NCI-H1694 treated with DMSO at 0.1 percent for 48 hours (cell line): ENCODE measurements at places on chromosomes 16 and 17.

GRCh38 chr16:14344292-14344691 lies 273.2 kb downstream of the MRTFB start:
- no peak for DNase-seq

GRCh38 chr16:3088925-3089716 lies 10.0 kb downstream of the ZSCAN10 start:
- no peak for DNase-seq

GRCh38 chr17:36468903-36469635 lies 17.4 kb upstream of the ZNHIT3 start:
- no peak for DNase-seq

GRCh38 chr16:81880816-81881215 lies 101.7 kb downstream of the PLCG2 start:
- DNase-seq: no peak

- no peak for DNase-seq
Measured at GRCh38 chr17:21278450-21279197, 5.9 kb upstream of the MAP2K3 start.

DNA sequence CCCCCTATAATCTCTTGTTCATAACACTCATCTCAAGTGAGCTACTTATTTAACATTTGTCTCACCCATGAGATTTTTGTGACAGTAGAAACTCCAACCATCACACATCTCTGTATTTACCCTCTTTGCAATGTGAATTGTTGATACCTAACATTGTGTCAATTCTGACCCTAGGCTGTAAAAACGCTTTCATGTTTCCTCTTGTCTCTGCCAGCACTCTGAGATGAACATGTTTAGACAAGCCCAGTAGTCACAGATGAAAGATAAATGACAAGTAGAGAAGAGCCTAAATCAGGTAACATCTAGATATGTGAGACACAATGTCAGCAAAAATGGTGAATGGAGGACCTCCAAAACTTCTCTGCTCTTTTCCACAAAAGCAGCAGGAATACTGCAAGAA lies 1254.5 kb upstream of the GOT2 start:
- no peak for DNase-seq

DNA sequence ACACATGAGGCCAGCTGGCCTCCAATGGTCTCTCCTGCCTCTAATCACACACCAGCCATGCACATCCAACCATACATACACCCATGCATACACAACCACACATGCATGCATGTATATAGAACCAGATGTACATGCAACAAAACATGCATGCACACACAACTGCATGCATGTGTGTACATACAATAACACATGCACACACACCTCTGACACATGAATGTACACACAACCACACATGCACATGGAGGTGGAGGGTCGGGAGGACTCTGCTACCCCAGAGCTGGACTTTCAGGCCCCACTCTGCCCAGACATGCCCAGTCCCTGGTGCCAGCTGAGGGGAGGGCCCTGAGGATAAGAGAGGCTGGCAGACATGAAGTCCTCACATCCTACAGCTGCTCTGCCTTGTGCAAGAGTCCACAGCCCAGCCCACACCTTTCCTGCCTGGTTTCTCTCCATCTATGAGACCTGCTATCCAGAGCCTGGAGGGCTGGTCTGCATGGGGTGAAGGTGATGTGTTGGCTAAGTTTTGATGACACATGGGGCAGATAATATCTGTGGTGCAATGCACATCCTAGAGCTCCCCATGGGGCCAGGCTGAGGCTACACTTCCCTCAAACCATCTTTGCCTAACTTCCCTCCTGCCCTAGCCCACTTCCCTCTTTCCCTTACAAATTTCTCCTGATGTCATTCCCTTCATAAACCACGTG lies 50.9 kb upstream of the SDK2 start:
- DNase-seq: no peak

DNA sequence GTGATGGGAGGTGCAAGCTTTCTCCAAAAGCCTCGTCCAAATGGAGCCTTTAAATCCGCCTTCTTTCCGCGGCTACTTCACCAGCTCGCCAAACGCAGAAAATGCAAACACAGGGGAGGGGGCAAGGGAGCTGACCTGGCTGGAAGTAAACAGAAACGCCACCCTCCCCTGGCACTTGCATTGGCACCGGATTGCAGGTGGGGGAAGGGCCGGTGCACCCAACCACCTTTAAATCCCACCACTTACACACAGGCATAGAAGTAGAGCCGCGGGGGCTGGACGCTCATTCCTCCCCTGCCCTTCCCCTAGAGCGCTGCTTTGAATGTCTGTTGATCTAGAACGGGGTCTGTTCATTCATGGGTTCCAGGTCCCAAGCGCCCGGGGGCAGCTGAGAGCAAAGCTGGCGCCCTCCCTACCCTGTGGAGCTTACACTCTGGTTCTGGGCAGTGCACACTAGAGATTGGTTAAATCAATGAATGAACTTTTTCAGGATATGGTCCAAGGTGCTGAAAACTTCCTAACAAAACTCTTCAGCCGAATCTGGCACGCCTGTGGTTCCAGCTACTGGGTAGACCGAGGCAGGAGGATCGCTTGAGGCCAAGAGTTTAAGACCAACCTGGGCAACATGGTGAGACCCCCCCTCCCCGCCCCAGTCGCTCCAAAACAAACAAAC lies 920 bp upstream of the ZCCHC14 start:
- DNase-seq: no peak

- DNase-seq: no peak
Measured at GRCh38 chr17:81231121-81231645, 7.7 kb downstream of the TEPSIN start.

DNA sequence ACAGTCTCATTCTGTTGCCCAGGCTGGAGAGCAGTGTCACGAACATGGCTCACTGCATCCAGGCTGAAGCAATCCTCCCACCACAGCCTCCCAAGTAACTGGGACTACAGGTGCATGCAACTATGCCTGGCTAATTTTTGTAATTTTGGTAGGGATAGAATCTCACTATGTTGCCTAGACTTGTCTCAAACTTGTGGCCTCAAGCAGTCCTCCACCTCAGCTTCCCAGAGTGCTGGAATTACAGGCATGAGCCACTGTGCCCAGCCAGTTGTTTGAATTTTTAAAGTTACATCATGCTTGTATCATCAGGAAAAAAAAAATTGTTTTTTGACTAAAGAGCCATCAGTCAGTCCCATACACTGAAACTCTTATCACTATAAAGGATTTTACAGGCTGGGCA lies 17.1 kb upstream of the VPS4A start:
- DNase-seq: no peak

GRCh38 chr17:76532072-76532651 lies 5.3 kb downstream of the CYGB start:
- no peak for DNase-seq

DNA sequence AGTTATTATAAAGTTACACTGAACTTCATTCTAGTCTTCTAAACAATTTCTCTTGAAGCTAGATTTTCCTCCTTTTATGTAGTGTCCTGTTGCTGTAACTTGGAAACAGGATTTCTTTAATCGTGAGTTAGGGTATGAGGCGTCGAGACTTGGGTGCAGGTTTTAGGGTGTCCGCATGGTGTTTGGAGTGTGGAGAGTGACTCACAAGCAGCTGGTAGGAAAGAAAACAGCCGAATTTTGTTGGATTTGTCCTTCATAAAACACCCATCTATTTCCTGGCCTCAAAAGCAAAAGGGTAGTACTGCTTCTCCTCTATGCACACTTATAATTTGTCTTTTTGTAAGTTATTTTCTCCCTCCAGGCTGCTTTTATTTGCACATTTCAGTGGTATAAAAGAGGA lies 1.6 kb downstream of the RPTOR start:
- DNase-seq: no peak

DNA sequence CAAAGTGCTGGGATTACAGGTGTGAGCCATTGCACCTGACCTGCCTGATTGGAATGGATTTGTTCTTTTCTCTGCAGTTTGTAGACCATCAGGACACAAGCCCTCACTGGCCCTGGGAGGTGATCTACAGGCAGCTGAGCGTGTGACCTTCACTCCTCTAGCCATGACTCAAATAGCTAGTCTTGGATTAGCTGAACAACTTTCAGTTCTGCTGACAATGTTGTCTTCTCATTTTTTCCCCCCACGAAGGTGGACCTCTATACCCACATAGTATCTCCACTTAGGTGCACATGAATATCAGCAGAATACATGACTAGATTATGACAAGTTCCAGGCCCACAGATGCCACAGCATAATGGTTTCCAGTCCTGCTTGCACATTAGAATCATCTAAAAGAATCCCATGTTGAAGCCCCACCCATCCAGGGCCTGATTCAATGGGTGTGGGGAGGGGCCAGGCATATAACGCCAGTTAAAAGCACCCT lies 36.8 kb downstream of the HS3ST3B1 start:
- DNase-seq: no peak

DNA sequence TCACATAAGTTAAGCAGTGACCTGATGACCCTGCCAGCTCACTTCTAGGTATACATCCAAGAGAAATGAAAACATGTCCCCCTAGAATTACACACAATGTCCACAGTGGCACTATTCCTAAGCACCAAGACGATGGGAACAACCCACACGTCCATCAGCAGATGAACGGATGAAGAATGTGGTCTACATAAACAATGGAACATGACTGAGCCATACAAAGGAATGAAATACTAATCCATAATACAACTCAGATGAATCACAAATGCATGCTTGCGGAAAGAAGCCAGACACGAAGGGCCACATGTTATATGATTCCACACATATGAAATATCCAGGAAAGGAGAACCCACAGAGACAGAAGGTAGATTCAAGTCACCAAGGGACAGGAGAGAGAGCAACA lies 17.4 kb downstream of the USP22 start:
- DNase-seq: no peak

DNA sequence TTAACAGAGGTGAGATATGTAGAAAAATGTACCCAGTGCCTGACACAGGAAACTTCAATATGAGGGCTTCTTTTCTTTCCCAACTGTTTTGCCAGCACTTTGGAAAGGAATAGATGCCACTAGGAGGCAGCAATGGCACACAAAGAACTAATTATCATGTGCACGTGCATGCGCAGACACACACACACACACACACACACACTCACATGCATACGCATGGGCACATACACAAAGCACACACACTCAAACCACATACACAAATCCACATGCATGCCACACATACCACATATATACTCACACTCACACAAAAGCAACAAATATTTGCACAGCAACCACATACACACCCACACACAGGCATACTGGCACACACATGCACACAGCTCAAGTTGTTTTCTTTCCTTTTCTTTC lies 8.8 kb upstream of the CEP112 start:
- no peak for DNase-seq

GRCh38 chr16:57826706-57827625 lies 24.7 kb upstream of the KIFC3 start:
- DNase-seq: peak; percentile 36

GRCh38 chr16:10978871-10979446 lies 34.6 kb downstream of the CLEC16A start:
- DNase-seq: no peak

DNA sequence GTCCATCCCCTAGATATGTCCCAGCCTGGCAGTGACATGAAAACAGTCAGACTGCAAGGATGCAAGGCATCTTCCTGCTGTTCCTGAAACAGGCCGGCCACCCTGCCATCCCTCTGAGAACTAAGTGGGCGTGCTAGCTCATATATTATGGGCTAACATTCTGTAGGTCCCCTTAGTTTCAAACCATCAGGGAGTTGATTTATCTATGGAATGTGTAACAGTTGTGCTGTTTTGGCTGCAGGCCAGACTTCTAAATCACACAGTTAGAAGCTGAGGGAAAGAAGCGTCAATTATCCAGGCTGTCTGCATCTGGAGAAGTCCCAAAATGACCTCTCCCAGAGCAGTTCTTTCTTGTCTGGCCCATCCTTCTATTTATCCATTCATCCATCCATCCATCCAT lies 102.7 kb upstream of the DNAH9 start:
- DNase-seq: no peak

DNA sequence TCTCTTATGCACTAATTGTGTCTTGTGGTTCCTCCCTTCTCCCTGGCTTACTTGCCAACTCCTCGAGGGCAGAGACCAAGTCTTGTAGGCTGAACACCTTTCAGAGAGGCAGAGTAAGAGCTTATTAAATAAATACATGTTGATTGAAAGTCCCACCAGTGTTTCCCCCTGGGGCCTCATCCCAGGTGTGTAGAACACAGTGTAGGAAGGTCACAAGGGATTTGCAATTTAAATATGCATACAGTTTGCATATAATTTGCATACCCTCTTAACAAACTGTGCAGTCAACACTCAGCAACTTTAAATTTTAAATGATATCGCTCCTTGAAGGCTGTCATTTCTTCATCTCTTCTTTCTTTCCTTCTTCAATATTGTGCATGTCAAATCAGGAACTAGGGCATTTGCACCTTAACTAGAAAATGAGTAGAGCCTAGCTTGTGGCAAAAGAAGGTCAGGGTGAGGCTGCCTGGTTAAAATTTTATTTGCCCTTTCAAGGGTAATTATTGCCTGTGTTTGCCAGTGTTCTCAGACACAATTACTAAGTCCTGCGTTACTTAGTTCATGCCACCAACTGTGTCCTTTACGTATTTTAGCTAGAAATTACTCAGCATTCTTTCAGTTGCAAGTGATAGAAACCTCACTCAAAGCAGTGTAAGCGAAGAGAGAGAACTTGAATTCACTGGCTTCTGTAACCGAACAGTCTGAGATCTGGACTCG lies 465.7 kb downstream of the HAPSTR1 start:
- DNase-seq: no peak

GRCh38 chr16:17295948-17296347 lies 174.8 kb downstream of the XYLT1 start:
- no peak for DNase-seq

DNA sequence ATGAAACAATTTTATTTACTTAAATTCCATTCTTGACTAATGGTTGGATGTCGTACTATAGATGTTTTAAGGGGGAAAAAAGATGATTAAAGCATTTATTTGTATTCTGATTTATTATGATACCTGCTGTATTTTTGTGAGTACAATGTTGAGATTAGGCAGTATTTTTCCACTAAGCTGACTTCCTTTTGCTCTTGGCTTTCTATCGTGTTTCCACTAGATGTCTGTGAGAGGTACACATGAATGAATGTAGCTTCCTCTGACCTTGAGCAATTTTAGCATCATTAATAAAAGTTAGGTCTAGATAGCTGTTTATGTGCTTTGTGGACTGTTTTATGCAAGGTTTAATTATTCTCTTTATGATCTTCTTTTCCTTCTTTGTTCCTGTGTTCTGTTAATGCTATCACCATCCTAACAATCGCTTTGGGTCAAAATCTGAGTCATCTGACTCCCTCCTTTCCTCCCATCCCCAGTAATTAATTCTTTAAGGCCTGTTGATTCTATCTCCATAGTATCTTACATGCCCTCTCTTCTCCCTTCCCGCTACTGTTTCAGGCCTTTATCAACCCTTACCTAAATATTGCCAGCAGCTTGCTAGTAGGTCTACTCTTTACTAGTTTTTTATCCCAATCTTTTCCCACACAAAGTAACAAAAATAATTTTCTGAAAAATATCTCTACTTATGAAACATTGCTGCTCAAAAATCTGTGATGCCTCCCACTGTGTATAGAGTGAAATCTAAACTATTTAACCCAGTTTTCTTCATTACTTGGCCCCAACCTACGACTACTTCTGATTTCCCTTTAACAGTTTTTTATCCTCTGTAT lies 76.0 kb downstream of the VMP1 start:
- no peak for DNase-seq

DNA sequence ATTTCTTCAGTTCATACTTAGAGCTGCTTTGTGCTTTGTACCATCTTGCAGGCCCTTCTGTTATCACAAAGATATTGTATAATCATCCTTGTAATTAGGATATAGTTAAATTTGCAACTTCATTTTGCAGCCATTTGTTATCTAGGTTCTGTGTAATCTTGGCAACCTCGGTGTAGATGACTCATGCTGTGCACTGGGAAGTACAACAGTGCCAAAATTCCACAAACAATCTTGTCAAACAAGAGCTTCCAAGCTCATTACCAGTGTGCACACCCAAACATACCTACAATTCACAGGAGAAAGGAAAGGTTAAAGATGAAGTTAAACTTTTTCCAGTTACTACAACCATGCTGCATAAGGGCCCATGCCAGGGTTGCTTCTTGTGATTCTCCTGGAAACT lies 1231.8 kb downstream of the CDH11 start:
- DNase-seq: no peak
